ENCODE measurements at places on chromosomes 12 and 14. TPM values are rescaled to one million over a fixed set of nuclear protein-coding genes. Genes with fewer than 3 reads are reported as not detected.

Gene GNG2
- 253 TPM for total RNA-seq

Gene ATP2B1
- total RNA-seq: 36.7 TPM

Gene DENND5B
- total RNA-seq: 0.34 TPM

Gene ANKRD33
- total RNA-seq: not detected

Gene DNAJC22
- total RNA-seq: 0.11 TPM

Gene SMOC1
- total RNA-seq: not detected

Measured in activated naive CD8-positive, alpha-beta T cell treated with anti-CD3 and anti-CD28 coated beads, Interleukin-2, amount 10 ng/mL, durations not matched to agents 7 days and 5 days (primary cell).